ENCODE measurements at places on chromosomes 2 and 18. TPM values are rescaled to one million over a fixed set of nuclear protein-coding genes. Genes with fewer than 3 reads are reported as not detected.

The DLGAP1 gene
- total RNA-seq, result 0.20 TPM

The SGO2 gene
- 17.1 TPM for total RNA-seq

The PARD3B gene
- total RNA-seq, result 3.0 TPM

The ESPNL gene
- 0.04 TPM for total RNA-seq

The AOX1 gene
- total RNA-seq, result 0.69 TPM

The PIEZO2 gene
- 1.6 TPM for total RNA-seq

DNA sequence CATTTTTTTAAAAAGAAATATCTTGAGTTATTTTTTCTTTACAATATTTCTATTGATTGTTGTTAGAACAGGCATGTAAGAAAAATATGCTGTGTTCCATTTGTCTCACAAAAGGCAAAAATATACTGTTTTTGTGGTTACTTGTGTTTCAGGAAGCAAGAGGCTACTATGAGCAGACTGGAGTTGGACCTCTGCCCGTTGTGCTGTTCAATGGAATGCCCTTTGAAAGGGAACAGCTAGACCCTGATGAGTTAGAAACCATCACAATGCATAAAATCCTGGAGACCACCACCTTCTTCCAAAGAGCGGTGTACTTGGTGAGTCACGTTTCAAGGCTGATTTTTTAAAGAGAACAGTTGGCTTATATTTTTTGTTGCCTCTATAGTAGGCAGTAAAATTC lies 54.7 kb downstream of the UGGT1 start:
- H3K27me3 ChIP-seq, result no peaks in the 10 kb centered on the region
- no peaks in the 10 kb centered on the region for H3K4me1 ChIP-seq
- H3K27ac ChIP-seq, result no peak overlapping the region

DNA sequence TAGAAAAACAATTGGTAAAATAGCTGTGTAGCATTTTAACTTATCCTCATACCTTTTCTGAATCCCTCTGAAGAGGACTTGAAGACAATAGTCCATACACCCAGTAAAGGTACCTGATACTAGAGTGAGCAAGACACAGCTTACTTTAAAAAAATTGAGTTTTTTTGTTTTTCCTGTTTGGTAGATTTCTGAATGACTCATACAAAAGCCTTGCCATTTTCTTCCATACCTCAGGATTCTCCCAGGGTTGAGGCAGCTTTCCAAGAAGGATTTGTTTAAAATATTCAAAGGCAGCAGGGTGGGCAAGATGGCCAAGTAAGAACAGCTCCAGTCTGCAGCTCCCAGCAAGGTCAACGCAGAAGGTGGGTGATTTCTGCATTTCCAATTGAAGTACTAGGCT lies 551.0 kb upstream of the LRATD1 start:
- H3K36me3 ChIP-seq, result no peaks in the 10 kb centered on the region
- H3K4me3 ChIP-seq, result no peak overlapping the region

DNA sequence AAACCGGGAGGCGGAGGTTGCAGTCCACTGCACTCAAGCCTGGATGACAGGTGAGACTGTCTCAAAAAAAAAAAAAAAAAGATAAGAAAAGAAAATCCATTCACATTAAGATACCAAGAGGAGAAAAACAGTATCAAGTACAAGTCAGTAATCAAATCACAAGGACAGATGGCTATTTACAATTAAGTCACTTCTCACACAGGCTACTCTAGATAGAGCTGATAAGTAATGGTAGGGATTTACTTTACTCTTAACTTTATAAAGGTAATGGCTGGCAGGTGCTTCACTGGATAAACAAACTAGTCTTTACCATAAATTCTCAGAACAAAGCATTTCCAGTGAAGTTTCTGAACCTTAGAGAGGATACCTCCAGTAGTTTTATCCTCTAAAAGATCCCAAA lies 11.5 kb downstream of the SF3B1 start:
- no peaks in the 10 kb centered on the region for H3K4me1 ChIP-seq
- no peak overlapping the region for H3K27ac ChIP-seq
- no peak for DNase-seq
- no peak overlapping the region for H3K4me3 ChIP-seq
- no peaks in the 10 kb centered on the region for H3K27me3 ChIP-seq

GRCh38 chr18:79300413-79300812 lies 95.3 kb upstream of the NFATC1 start:
- H3K4me1 ChIP-seq, result no peaks in the 10 kb centered on the region
- H3K27ac ChIP-seq, result no peak overlapping the region
- H3K36me3 ChIP-seq, result no peaks in the 10 kb centered on the region
- no peak overlapping the region for H3K4me3 ChIP-seq

DNA sequence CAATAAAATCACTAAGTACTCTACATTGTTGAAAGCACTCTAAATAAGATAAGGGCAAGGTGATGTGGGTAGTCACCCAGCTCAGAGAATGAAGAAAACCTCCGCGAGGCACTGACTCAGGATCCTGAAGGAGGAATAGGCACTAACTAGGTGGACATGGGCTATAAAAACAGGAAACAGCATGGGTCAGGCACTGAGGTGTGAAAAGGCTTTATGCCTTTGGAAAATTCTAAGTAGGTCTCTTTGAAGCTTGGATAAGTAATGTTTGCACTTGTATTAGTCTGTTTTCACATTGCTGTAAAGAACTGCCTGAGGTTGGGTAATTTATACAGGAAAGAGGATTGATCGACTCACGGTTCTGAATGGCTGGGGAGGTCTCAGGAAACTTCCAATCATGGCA lies 161.6 kb downstream of the EPHA4 start:
- DNase-seq, result no peak
- no peaks in the 10 kb centered on the region for H3K4me1 ChIP-seq
- no peak overlapping the region for H3K4me3 ChIP-seq
- no peak overlapping the region for H3K27ac ChIP-seq
- no peaks in the 10 kb centered on the region for H3K36me3 ChIP-seq
- no peaks in the 10 kb centered on the region for H3K27me3 ChIP-seq

DNA sequence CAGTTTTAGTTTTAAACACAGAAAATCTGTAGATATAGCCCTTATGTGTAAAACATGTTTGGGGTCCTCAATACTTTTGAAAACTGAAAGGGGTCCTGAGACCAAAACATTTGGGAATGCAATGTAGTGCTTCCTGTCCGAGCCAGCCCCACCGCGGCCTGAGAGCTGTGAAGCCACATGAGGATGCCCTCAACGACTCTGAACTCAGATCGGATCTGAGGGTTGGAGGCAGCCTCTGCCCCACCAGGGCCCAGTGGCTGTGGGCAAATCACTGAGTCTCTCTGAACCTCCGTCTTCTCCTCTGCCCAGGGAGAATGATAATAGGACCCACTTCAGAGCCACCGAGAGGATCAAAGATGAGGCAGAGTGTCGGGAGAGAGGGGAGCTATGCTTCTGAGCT lies 33.4 kb upstream of the HPCAL1 start:
- no peak for DNase-seq
- H3K36me3 ChIP-seq, result no peaks in the 10 kb centered on the region
- H3K4me3 ChIP-seq, result no peak overlapping the region
- no peaks in the 10 kb centered on the region for H3K27me3 ChIP-seq

DNA sequence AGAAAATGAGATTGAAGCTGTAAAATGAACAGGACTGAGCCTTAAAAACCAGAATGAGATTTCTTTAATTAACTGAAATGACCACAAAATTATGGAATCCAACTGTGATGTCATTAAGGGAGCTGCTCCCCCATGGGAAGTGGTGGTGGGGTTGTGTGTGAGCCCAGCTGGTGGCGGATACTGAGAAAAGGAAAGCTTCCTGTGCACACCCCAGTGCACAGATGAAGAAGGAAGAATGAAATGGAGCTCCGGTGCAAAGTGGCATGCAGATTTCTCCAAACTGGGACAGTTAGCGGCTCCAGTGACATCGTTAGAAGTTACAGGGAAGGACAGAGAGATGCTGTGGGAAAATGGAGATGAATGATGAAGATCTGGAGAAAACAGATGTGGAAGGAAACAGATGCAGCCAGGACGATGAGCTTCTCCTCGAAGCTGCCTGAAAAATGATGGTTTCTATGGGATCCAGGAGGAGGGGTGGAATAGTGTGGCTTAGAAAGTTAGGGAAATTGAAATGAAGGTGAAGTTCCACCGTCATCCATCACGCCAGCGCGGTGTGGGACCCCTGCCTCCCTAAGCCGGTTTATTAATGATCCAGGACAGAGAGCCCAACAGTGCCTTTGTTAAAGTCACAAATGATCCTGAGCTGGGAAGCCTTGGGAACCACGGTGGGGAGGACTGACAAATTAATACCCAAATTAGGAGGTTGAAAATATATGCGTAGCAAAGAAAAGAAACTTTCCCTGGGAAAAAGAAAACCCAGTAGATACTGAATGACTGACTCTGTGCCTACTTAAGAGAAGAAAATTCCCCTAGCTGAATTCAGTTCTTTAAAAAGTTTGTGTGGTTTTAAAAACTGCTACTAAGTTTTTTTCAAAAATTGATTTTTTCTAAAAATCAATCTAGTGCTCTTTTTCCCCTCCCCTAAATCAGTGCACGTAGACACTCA lies 77.2 kb downstream of the TSN start:
- H3K27ac ChIP-seq, result no peak overlapping the region
- H3K27me3 ChIP-seq, result peaks cover 44% of the 10 kb centered on the region
- no peaks in the 10 kb centered on the region for H3K36me3 ChIP-seq
- 0 out of 2 replicates have a peak, but pooled peaks cover 3% of the 10 kb centered on the region for H3K4me1 ChIP-seq

GRCh38 chr2:26883956-26884355 lies 36.0 kb downstream of the DPYSL5 start:
- no peak overlapping the region for H3K27ac ChIP-seq
- H3K4me3 ChIP-seq, result no peak overlapping the region
- no peaks in the 10 kb centered on the region for H3K4me1 ChIP-seq
- DNase-seq, result no peak

DNA sequence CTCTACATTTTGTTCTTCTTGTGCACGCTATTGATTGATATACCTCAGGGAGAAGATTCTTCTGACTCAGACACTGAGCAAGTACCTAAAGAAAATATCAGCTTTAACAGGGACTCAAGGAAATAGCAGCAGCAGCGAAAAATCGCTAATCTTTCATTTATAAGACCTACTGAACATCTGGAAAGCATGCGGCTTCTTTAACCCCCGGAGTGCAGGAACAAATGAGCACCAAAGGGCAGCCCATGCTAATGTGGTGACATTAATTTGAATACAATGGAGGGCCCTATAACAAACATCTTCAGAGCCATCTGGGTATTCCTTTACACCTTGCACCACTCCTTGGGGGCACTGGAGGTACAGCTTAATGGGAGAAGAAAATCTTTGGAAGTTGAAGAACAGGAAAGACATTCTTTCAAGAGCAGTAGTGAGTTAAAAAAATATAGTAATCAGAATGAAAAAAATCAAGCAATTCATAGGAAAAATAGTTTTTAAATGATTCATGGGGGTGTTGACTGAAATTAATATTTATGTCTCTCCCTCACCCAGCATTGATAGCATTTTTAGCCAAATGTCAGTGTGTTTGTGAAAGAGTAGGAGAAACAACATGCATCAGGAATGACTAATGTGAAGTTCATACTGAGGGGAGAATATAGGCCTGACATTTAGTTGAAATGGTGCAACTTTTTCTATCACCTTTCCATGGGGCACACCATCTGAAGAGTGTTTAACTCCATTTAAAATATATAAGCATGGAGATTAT lies 281.7 kb downstream of the HRH4 start:
- H3K27ac ChIP-seq, result no peak overlapping the region
- H3K36me3 ChIP-seq, result no peaks in the 10 kb centered on the region
- H3K4me3 ChIP-seq, result no peak overlapping the region
- no peaks in the 10 kb centered on the region for H3K4me1 ChIP-seq
- H3K27me3 ChIP-seq, result no peaks in the 10 kb centered on the region

DNA sequence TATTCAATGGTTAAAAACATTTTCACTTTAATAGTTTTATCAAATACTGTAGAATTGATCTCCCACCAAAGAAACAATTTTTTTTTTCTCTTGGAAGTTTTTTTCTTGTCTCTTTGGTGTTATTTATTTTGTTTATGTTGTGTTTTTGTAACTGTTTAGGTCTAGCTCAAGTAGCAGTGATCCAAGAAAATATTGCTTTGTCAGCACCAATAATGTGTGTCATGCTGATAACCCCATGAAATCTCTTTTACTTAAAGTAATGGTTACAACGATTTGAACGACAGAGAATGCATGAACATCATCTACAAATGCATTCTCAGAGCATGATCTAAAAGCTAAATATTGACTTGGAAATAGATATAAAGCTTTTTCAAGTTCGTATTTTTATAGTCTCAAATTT lies 122.9 kb downstream of the DOK6 start:
- H3K36me3 ChIP-seq, result no peaks in the 10 kb centered on the region
- H3K27ac ChIP-seq, result no peak overlapping the region
- DNase-seq, result no peak
- no peaks in the 10 kb centered on the region for H3K4me1 ChIP-seq

DNA sequence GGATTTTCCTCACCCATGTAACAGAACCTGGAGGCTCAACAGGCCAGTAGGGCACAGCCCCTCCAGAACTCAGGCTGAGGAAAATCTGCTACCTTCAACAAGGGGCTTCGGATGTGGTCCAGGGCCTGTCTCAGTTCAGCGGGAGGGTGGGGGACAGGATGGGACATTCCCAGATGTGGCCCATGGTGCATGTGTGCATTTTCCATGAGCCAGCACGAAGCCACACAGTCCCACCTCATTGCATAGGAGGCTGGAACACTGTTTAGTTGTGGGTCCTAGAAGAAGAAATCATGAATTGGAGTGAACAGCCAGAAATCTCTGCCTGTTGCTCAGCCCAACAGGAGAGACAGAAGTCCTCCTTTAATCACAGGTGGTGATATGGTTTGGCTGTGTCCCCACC lies 469.6 kb upstream of the MYT1L start:
- DNase-seq, result no peak
- no peaks in the 10 kb centered on the region for H3K4me1 ChIP-seq
- H3K4me3 ChIP-seq, result no peak overlapping the region
- H3K36me3 ChIP-seq, result no peaks in the 10 kb centered on the region
- H3K27me3 ChIP-seq, result peaks cover 34% of the 10 kb centered on the region
- no peak overlapping the region for H3K27ac ChIP-seq

DNA sequence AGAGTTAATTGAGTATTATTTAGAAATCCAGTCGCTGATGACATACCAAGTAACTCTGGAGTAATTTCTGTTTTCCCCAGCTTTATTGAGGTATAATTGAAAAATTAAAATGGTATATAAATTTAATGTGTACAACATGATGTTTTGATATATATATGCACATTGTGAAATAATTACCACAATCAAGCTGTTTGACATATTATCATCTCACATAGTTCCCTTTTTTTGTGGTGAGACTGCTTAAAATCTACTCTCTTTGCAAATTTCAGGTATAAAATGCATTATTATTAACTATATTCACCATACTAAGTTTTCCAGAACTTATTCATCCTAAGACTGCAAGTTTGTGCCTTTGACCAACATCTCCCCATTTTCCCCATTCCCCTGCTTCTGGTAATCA lies 25.0 kb upstream of the SPAG16 start:
- no peak for DNase-seq
- no peaks in the 10 kb centered on the region for H3K27me3 ChIP-seq
- no peak overlapping the region for H3K4me3 ChIP-seq
- no peaks in the 10 kb centered on the region for H3K36me3 ChIP-seq
- H3K27ac ChIP-seq, result no peak overlapping the region

GRCh38 chr2:607172-607571 lies 70.0 kb downstream of the TMEM18 start:
- no peaks in the 10 kb centered on the region for H3K4me1 ChIP-seq
- DNase-seq, result no peak
- peaks cover 53% of the 10 kb centered on the region for H3K27me3 ChIP-seq
- no peaks in the 10 kb centered on the region for H3K36me3 ChIP-seq
- H3K27ac ChIP-seq, result no peak overlapping the region

Data from K562 (cell line).